ENCODE measurements at places on chromosomes 6 and 20.

DNA sequence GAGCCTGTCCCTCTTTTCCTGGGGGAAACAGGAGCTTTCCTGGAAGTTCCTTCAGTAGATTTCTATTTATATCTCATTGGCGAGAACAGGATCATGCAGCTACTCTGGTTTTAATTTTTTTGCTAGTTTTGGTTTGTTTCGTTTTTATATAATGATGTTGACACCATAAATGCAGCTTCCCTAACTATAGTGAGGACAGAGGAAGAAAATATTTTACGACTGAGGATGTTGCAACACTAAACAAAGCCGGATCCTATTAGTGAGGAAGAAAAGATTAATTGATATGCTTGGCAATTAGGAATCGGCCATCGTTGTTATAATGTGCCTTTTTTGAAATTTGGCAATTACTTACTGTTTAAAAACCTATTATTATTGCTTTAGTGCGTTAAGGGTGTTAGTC is 16.6 kb downstream of the KDM1B start:
- DNase-seq: no peak

- no peak for DNase-seq
These were observed 79.4 kb upstream of the NRN1 start for GRCh38 chr6:6085928-6086668.

GRCh38 chr20:52083627-52084232 is 107.8 kb downstream of the ZFP64 start:
- DNase-seq: no peak

- peak; percentile 43 for DNase-seq
These were observed 46.9 kb upstream of the SMIM29 start for GRCh38 chr6:34295721-34296120.

DNA sequence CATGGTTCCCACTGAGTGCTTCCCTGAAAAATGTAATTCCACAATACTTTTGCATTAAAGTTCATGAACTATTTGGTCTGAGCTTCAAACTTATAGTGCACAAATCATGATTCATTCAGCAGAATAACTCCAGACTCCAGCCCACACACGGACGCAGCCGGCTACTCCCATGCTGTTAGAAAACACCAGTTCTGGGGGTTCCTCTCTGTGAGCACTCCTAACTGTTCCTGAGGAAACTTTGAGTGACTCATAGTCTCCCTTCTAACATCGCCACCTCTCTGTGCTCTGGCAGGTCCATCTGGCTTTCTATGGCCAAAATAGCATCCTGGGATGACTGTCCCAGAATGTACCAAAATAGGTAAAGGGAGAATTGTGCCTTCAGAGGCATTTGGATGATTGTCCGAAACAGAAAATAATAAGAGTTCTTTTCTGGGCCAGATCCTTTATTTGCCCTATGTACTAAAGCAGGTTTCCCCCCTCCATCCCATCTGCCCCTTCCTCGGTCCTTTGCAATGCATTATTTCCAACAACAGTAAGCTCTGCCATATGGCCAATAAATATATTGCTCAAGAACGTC is 32.3 kb upstream of the LY86 start:
- DNase-seq: no peak

GRCh38 chr6:157885211-157885788 is 62.3 kb downstream of the SNX9 start:
- DNase-seq: no peak

DNA sequence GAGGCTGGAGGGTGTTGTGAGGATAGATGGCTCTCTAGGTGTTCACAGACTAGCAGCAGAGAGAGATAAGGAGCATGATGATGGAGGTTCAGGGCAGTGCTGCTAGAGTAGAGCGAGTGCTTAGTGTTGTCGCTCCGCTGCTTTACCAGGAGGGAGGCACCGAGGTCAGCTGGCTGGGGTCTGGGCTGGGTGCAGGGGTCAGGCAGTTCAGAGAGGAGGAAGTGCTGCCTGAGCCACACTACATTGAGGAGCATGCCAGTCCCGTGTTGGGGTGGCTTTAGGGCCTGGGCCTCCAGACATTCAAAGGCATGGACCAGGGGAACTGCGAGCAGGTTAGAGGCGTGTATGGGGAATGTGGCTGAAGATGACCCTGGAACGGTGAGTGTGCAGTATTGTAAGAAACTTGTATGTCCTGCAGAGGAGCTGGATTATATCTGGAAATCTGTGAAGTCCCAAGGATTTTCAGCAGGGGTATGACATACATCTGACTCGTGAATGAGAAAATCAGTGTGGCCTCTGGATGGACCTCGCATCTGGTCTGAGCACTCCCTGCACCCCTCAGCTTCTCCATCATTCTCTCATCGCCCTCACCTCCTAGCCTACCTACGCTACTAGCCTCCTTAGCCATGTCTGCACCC is 66.9 kb downstream of the IGF2R start:
- DNase-seq: no peak

GRCh38 chr20:10671221-10671918 is 2.4 kb downstream of the JAG1 start:
- peak; percentile 48 for DNase-seq

DNA sequence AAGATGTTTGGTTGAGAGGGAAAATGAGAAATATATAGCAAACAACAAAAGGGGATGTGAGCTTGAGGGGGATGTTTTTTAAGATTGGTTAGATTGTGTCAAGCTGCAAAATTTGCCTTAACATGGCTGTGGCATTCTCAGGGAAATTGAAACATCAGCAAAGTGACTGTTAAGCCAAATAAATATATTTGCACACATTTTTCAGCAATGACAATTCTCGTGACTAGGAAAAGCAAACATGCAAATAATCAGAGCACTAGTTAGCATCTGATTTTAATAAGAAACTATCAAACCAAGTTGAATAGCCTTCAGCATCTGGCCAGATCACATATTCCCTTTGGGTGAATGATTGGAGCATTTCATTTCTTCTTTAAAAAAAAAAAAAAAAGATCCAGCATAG is 262.8 kb downstream of the TBC1D7 start:
- DNase-seq: no peak

- DNase-seq: no peak
These were observed 79.9 kb downstream of the VGLL2 start for GRCh38 chr6:117345292-117345610.

DNA sequence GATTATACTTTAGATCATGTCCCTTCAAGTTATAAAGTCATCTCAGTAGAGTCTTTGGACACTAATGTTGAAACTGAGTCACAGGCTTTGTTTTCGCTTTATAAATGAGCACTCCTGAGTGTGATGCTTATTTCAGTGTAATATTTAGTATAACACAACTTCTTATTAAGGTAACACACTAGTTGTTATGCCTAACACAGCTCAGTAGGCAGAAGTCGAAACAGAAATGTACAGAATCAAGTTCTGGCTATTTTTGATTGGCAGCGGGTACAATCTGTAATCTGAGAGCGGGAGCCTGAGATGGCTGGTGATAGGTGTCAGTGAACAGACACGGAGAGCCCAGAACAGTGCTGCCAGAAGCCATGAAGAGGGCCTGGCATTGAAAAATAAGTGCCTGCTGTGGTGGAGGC is 11.4 kb downstream of the HECA start:
- DNase-seq: no peak

DNA sequence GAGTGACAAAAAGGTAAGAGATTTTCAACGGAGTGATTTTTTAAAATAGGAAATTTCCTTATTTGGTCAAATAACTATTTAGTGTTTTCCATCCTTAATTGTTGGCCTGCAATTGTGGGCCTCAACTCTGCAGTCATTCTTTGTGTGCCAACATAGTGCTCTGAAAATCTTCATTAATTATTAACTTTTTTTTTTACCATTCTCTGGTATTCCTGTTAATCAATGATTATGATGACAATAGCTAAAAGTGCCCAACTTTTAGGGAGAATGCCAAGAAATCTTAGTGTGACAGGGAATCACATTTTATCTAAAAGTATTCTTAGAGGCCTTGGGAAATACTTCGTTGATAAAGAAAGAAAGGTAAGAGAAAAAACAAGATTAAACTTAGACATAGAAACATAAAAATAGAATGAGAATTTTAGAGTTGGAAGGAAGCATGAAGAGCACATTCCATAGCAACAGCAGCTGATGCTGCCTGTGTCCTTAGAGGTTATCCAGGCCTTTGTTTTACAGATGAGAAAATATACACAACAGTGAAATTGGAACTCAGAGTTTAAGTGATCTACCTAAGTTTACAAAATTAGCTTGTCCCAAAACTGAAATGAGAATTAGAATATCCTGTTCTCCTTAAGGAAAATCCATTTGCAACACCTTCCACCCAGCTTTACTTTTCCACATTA is 1.2 kb downstream of the GPRC6A start:
- no peak for DNase-seq

- DNase-seq: no peak
These were observed 123.7 kb upstream of the BTN3A2 start for GRCh38 chr6:26241033-26241895.

DNA sequence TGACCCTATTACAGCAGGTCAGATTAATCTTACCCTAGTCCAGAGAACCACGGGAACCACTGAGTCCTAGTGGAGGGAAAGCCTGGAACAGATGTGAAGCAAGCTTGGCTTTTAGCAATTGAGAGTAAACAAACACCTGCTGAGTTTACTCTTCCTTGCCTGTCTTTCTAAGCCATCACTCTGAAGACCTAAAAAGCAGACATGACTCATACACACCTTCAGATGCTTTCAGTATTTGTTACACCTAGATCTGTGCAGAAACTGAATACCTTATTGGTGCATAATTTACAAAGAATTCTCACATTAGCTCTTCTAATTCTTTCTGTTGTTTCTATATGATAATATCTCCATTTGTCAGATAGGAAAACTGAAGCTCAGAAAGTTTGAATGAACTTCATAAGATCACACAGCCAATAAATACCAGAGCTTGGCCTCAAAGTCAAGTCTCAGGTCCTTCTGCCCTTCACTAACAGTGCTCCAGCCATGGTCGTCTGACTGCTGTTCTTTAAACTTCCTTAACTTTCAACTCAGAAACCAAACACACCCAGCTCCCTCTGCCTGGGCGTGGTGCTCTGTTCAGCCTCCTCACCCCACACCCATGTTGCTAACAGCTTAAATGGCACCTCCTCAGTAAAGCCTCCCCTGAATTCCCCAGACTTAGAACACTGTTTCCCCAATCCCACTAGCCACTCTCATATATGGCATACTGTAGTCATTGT is 8.6 kb upstream of the GABBR1 start:
- no peak for DNase-seq

GRCh38 chr6:151705993-151706733 is 101.3 kb upstream of the ESR1 start:
- DNase-seq: no peak

DNA sequence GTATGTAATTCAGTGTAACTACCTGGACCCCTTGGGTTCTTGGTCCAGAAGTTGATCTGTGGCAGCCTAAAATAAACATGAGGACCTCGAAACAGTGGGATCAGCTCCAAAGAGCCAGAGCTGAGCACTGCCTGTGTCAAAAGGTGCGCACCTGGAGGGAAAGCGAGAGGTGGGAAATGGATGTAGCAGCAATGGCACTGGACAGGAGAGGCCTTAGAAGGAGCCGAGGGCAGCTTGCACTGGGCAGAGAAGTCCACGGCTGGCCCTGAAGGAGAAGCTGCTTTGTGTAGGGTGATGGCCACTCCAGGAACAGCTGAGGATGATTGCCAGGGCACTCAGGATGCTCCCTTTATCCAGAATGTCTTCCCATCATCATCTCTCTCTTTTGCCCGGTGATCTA is 213.9 kb upstream of the SNX9 start:
- no peak for DNase-seq

- peak; percentile 8 for DNase-seq
These were observed 72.4 kb upstream of the SYNJ2 start for GRCh38 chr6:157909282-157909664.

DNA sequence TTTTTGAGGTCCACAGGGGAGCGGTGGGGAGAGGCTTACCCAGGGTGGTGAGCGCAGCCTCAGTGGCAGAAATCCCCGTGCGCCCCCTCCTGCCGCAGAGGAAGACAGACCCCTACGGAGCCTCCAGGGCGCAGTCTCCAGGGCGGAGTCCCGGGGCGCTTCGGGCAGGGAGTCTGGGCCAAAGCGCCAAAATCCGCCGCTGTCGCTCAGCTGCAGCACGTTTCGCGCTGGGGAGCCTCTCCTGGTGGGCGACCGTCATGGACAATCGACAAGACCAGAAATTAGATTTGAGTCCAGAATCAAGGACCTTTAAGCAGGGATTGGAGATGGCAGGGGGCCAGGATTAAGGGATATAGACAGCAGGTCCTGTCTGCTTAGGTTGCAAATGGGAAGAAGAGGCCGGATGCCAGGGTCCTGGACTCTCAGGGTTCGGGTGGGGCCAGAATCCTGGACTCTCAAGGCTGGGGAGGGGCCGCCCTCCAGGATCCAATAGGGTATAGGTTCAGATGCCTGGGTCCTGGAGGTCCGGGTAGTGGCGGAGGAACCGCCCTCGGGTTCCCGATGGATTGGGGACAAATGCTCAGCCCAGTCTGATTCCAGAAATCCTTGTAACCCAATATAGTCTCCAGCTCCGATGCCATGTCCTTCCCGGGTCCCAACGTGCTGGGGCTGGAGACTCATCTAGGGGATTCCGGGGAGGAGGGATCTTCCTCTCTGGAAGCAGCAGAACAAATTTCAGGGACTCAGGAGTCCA is 7.9 kb upstream of the HLA-E start:
- no peak for DNase-seq

GRCh38 chr6:138227316-138227781 is 9.1 kb upstream of the PBOV1 start:
- DNase-seq: no peak

DNA sequence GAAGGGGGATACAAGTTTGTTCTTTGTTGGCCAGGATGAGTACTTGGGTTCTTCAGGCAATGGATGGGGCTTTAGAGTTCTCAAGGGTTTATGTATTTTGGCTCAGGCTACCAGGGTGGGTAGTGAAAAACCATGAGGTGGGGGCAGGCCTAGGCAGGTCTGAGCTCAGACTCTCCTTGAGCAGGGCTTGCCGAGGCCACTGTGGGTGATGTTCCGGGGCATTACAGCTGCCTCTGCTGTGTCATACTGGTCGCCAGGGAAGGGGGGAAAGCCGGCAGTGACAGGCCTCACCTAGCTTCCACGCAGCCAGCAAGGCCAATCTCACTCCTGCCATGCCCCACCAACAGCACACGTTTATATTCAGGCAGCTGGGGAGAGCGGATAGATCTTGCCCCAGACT is 79.6 kb downstream of the BCKDHB start:
- DNase-seq: no peak

GRCh38 chr6:40457261-40457660 is 129.9 kb downstream of the LRFN2 start:
- no peak for DNase-seq

DNA sequence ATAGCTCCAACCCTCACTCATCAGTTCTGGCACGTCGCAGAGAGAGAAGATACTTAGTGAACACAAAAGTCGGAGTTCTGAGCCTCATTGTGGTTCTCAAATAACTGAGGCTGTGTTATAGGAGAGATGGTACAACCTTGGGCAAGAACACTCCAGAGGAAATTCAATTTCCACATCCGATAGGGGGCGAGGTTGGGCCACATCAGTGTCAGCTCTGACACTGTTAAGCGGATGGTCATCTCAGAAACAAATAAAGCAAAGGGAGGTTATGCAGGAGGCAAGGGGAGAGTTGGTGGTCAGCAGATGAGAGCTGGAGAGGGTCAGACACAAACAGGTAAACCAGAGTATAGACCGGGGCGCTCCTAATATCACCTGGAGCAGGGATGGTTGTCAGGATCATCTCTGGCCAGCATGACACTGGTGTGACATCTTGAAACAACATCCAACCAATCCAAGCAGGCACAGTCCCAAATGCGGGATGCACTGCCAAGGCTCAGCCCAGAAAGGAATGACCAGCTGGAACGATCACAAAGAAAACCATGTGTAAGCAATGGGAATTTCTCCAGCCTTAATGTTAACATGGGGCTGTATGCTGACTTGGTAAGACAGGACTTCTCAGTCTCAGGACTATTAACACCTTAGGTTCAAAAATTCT is 331.8 kb downstream of the HACE1 start:
- DNase-seq: no peak

- no peak for DNase-seq
These were observed 1.1 kb downstream of the SOD2 start for GRCh38 chr6:159691963-159692287.

Measured in GM12892 (cell line).